Spleen (tissue), 13 donors: ENCODE measurements at places on chromosomes 1 and 21.

DNA sequence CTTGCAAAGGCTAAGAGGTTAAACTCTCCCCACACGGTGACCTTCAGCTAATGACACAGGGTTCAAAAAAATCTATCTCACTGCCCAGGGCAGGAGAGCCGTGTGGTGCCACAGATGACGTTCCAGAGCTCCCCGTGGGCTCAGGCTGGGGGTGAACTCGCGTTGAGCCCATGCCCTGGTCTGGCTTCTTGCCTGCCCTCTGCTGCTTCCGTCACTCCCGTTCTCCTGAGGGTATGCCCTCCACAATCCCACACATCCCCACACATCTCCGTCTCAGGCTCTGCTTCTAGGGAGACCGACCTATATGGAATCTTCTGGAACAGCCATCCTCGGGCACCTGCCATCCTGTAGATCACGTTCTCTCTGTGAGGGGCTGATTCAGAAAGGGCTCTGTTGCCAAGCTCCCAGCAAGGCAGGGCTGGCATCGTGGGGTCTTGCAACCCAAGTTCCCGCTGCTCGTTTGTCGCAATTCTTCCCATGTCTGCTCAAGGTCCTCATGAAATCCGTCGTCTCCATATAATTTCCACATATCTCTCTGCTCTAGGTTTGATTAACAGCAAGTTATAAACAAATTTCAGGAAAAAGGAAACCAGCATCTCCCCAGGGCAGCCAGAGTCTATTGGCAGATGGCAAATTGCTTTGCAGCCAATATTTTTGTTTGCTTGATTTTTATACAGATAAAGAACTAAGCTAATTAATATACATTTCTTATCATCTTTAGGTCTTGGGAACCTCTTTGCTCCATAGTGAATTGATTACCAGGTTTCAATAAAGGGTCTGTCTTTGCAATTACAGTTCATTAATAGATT is 278.2 kb downstream of the PTPRU start:
- no peaks in the 10 kb centered on the region for H3K27me3 ChIP-seq
- no peaks in the 10 kb centered on the region for H3K36me3 ChIP-seq
- no peak overlapping the region for H3K27ac ChIP-seq
- peak; percentile 42 for DNase-seq
- H3K4me1 ChIP-seq, result no peaks in the 10 kb centered on the region

DNA sequence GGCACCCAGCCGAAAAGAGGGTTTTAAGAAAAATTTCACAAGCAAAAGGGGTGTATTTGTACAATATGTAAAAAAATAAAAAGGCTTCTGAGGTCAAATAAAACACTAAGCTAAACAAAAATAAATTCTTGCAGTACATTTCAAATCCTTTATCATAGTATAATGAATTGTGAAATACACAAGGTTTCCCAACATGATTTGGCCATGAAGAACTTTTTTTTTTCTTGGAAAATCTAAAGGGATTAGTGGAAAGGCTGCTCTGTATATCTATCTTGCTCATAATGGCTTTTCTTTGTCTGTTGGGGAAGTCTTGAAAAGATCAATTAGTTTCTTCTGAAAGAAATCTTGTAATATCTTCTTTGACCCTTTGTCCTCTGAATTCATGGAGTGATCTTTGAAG is 593.4 kb downstream of the PLPP3 start:
- H3K27ac ChIP-seq, result no peak overlapping the region
- DNase-seq, result no peak
- no peaks in the 10 kb centered on the region for H3K27me3 ChIP-seq

- no peaks in the 10 kb centered on the region for H3K4me1 ChIP-seq
- no peaks in the 10 kb centered on the region for H3K36me3 ChIP-seq
- H3K4me3 ChIP-seq, result no peak overlapping the region
- no peak overlapping the region for H3K27ac ChIP-seq
- no peak for DNase-seq
Observed at GRCh38 chr1:51956528-51957509, 33.7 kb downstream of the RAB3B start.

DNA sequence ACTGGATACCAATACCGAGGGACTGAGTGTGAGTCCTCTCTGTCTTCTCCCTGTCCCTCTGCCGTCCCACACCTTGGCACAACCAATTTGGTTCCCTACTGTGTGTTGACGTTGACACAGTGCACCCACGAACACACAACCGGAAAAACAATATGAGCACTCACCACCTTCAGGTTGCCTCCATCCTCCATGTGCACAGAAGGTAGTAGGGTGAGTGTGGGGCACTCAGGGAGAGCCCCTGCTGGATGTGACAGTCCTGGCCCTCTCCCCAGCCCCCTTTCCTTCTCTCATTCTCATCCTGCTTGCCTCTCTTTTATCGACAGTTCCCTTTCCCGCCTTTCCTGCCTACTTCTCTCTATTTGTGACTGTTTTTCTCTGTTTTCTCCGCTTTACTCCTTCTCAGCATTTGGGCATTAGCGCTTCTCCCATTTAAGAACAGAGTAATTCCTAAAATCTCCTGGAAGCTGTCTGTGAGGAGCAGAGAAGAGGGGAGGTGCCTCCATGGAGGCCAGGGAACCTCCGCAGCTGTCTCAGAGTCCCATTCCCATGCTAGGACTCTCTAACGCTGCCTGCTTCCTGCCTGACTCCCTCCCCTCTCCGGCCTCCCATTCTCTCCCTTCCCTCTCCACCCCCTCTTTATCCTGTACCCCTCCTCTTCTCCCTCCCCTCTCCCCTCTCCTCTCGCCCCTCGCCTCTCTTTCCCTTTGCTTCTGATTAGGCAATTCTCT is 16.4 kb downstream of the CADM3 start:
- H3K4me1 ChIP-seq, result peaks cover 19% of the 10 kb centered on the region
- DNase-seq, result no peak
- peak overlapping the region; percentile 12 for H3K4me3 ChIP-seq
- H3K36me3 ChIP-seq, result no peaks in the 10 kb centered on the region
- no peak overlapping the region for H3K27ac ChIP-seq

GRCh38 chr1:42463921-42464320 is 835 bp downstream of the CCDC30 start:
- H3K27ac ChIP-seq, result no peak overlapping the region
- no peaks in the 10 kb centered on the region for H3K27me3 ChIP-seq
- H3K36me3 ChIP-seq, result no peaks in the 10 kb centered on the region
- peak overlapping the region; percentile 96 for H3K4me3 ChIP-seq
- peaks cover 24% of the 10 kb centered on the region for H3K4me1 ChIP-seq
- DNase-seq, result no peak

DNA sequence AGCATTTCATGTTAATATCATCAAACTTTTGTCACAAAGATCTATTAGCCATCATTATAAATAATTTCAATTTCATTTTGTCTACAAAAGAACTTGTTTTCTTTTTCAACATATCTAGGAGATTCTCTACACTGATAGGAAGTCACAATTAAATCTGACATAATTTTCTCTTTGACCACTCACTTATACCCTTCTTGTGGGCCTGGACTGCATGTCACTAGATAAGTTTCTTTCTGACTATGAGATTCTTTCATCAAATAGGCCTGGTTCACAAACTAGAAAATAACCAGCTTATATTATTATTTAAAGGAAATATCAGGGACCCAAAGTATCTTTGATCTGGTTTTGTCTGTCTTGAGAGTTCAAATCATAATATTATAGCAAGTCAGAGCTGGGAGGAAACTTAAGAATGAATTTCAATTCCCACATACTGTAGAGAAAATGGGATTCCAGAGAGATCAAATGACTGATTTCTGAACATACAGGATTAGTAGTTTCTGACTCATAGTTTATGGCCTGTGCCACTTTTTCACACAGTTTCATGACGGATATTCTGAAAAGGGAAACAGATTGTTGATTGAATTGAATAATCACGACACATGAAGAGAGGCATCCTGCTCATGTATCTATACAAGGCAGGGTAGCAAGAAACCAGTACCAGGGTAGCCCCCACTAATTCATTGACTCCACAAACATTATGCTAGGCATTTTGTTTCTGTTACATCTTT is 355.8 kb downstream of the GPATCH2 start:
- no peaks in the 10 kb centered on the region for H3K36me3 ChIP-seq
- H3K27me3 ChIP-seq, result no peaks in the 10 kb centered on the region
- H3K27ac ChIP-seq, result no peak overlapping the region

GRCh38 chr1:196094821-196095220 is 513.4 kb downstream of the KCNT2 start:
- no peak for DNase-seq
- no peaks in the 10 kb centered on the region for H3K27me3 ChIP-seq
- no peak overlapping the region for H3K27ac ChIP-seq
- H3K36me3 ChIP-seq, result no peaks in the 10 kb centered on the region

- H3K36me3 ChIP-seq, result no peaks in the 10 kb centered on the region
- no peaks in the 10 kb centered on the region for H3K4me1 ChIP-seq
- no peak overlapping the region for H3K27ac ChIP-seq
- no peak for DNase-seq
- peaks cover 94% of the 10 kb centered on the region for H3K27me3 ChIP-seq
- no peak overlapping the region for H3K4me3 ChIP-seq
Observed at GRCh38 chr21:36684957-36685714, 13.8 kb upstream of the SIM2 start.

DNA sequence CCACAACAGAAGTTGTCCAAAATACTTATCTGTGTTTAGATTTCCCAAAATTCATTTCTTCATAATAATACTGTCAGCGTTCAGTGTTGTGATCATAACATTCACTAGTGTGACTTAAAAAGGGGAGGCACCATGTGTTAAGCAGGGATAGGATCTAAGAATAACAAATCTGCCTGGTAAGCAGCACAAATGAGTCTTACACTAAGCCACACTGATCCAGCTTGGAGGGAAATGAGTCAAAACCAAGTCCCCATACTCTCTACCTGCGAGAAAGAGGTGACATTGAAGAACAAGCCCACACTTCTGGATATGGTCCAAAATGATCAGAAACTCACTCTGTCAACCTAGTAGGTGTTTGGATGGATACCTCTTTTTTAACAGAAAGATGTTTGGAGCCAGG is 145.5 kb downstream of the CRB1 start:
- H3K27ac ChIP-seq, result no peak overlapping the region
- no peaks in the 10 kb centered on the region for H3K36me3 ChIP-seq
- no peaks in the 10 kb centered on the region for H3K4me1 ChIP-seq
- DNase-seq, result no peak
- no peaks in the 10 kb centered on the region for H3K27me3 ChIP-seq
- no peak overlapping the region for H3K4me3 ChIP-seq

DNA sequence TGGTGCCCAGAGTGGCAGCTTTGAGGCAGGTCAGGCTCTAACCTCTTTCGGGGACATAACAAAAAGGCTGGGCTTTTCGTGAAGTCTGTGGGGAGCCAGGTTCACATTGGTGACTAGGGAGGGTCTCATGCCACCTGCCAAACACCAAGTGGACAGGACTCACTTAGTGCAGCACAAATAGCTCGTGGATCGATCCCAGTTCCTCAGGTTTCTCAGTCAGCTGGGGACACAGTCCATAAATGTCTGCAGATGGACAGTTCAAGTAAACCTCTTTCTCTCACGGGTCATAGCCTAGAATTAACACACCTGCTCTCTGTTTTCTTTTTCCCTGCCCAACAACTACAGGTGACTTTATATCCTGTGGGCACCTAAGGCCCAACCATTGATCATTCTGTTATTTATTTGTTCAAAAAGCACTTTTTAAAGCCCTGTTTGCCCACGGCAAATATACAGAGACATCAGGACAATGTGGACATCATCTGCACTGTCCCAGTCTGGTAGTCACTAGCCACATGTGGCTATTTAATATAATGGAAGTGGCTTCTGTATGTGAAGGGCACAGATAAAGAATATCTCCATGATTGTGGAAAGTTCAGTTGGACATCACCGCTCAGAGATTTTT is 53.5 kb downstream of the CAPN2 start:
- DNase-seq, result no peak
- no peak overlapping the region for H3K27ac ChIP-seq
- H3K4me1 ChIP-seq, result no peaks in the 10 kb centered on the region
- no peak overlapping the region for H3K4me3 ChIP-seq

GRCh38 chr1:203629507-203630082 is 3.0 kb downstream of the ATP2B4 start:
- peak overlapping the region; percentile 48 for H3K4me3 ChIP-seq
- peak; percentile 91 for DNase-seq
- H3K27me3 ChIP-seq, result no peaks in the 10 kb centered on the region

DNA sequence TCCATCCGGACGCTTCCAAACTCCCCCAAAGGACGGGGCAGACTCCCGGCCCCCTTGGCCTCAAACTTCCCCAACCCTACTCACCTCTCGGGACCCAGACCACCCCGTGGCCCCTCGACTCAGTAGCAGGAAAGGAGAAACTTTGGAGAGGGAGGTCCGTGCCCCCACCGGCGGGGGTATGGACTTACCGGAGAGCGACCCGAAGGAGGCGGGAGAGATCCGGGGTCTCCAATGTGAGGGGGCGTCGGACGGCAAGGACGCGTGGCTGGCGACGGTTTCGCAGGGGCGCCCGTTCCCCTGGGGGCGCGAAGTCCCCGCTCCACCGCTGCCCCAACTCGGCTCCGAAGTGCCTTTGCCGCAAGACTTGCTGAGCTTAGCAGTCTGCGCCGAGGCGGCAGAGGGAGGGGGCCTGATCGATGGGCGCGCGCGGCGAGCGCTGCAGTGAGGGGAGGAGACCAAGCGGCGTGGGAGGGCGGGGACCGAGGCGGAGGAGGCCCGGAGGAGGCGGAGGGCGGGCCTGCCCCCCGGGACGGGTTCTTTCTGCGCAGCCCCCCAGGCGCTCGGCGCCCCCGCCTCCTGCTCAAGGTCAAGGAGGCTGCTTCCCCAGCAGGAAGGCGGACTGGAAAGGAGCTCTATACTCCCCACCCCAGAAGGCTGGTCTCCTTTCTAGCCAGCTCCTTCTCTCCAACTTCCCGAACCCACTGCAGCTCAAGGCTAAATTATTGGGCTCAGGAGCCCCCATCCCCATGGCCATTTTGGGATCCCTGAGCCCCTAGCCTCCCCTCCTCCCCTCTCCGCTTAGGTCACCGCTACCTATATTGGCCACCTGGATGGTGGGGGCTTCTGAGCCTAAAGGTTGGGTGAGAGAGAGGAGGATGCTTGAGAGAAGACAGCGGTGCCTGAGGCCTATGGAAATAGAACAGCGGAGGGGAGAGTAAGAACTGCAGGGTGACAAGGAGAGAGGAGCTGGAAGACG is at the start of gene SYT2:
Gene SYT2 (minus strand): TSS at position 385 of the 976 bp plus-strand sequence. CDS start 104,682 bp downstream, outside the sequence.
- H3K4me3 ChIP-seq, result peak within 1 kb of the TSS; percentile 4
- no peaks in the 10 kb centered on the region for H3K36me3 ChIP-seq
- DNase-seq, result peak; percentile 75
- no peak within 1 kb of the TSS for H3K27ac ChIP-seq

GRCh38 chr1:194342484-194343262 is 1156.3 kb upstream of the B3GALT2 start:
- no peaks in the 10 kb centered on the region for H3K27me3 ChIP-seq
- no peak overlapping the region for H3K27ac ChIP-seq
- no peak overlapping the region for H3K4me3 ChIP-seq
